ENCODE measurements at places on chromosomes 12 and 14.

GRCh38 chr14:100129161-100129589, 30.3 kb downstream of the DEGS2 start:
- peaks cover 12% of the 10 kb centered on the region for H3K4me1 ChIP-seq
- no peak for DNase-seq
- H3K4me3 ChIP-seq = no peak overlapping the region
- H3K36me3 ChIP-seq = no peaks in the 10 kb centered on the region

GRCh38 chr14:20686386-20687143, 2.0 kb upstream of the ANG start:
- H3K27ac ChIP-seq = no peak overlapping the region
- no peak for DNase-seq
- no peak overlapping the region for H3K4me3 ChIP-seq
- peaks cover 9% of the 10 kb centered on the region for H3K27me3 ChIP-seq
- no peaks in the 10 kb centered on the region for H3K36me3 ChIP-seq

DNA sequence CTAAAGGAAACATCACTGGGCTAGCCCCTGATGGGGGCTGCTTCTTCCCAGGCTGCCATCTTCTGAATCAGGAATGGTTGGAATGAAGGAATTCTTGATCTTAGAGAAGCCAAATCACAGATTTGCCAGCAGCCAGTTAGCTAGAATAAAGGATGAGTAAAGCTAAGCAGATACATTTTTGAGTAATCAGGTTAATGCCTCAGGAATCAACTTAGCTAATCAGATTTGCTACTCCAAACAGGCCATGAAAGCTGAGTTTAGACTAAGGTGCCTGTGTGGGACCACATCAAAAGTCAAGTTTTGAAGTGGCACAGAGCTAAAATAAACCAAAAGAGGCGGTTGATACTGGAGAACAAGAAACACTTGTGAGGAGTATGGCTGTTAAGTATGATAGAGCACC, 28.8 kb upstream of the LMO3 start:
- DNase-seq = no peak
- H3K27me3 ChIP-seq = no peaks in the 10 kb centered on the region
- no peaks in the 10 kb centered on the region for H3K4me1 ChIP-seq
- no peaks in the 10 kb centered on the region for H3K36me3 ChIP-seq
- H3K4me3 ChIP-seq = no peak overlapping the region

- H3K27ac ChIP-seq = no peak overlapping the region
- no peaks in the 10 kb centered on the region for H3K36me3 ChIP-seq
- DNase-seq = no peak
- H3K4me1 ChIP-seq = peaks cover 22% of the 10 kb centered on the region
- peaks cover 87% of the 10 kb centered on the region for H3K27me3 ChIP-seq
Measured at GRCh38 chr12:49298160-49298559, 3.2 kb downstream of the PRPH start.

GRCh38 chr12:116818341-116818856, 62.8 kb downstream of the HRK start:
- no peaks in the 10 kb centered on the region for H3K27me3 ChIP-seq
- peaks cover 18% of the 10 kb centered on the region for H3K4me1 ChIP-seq
- DNase-seq = no peak
- peak overlapping the region; percentile 96 for H3K4me3 ChIP-seq
- H3K27ac ChIP-seq = peak overlapping the region; percentile 99
- no peaks in the 10 kb centered on the region for H3K36me3 ChIP-seq

GRCh38 chr12:3666441-3666840, 86.5 kb downstream of the CRACR2A start:
- H3K27ac ChIP-seq = no peak overlapping the region
- peaks cover 8% of the 10 kb centered on the region for H3K4me1 ChIP-seq
- no peaks in the 10 kb centered on the region for H3K36me3 ChIP-seq
- DNase-seq = no peak
- no peak overlapping the region for H3K4me3 ChIP-seq

DNA sequence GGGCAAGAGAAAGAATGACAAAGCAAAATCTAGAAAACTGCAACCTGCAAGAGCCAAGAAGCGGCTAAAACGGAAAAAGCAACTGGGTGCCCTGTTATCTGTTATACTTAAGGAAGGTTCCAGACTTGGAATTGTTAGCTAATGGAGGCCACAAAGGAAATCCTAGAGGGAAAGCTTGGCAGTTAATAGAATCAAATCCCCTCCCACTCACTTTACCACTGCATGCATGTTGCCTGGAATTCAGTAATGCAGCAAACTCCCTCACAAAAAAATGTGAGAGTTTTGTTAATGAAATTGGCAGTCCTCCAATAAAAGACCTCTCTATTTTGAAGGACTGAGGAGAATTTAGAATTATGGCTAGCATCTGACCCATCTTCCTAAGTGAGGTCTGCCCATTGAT, 164.2 kb upstream of the SOX5 start:
- no peak for DNase-seq
- H3K4me1 ChIP-seq = peaks cover 20% of the 10 kb centered on the region
- no peak overlapping the region for H3K27ac ChIP-seq
- no peaks in the 10 kb centered on the region for H3K27me3 ChIP-seq

Data from WTC11 (cell line).